Fibroblast of skin of scalp (primary cell): ENCODE measurements at places on chromosomes 2 and 18.
A peak's percentile ranks its signal among the peaks of the same experiment; 100 is the strongest.

DNA sequence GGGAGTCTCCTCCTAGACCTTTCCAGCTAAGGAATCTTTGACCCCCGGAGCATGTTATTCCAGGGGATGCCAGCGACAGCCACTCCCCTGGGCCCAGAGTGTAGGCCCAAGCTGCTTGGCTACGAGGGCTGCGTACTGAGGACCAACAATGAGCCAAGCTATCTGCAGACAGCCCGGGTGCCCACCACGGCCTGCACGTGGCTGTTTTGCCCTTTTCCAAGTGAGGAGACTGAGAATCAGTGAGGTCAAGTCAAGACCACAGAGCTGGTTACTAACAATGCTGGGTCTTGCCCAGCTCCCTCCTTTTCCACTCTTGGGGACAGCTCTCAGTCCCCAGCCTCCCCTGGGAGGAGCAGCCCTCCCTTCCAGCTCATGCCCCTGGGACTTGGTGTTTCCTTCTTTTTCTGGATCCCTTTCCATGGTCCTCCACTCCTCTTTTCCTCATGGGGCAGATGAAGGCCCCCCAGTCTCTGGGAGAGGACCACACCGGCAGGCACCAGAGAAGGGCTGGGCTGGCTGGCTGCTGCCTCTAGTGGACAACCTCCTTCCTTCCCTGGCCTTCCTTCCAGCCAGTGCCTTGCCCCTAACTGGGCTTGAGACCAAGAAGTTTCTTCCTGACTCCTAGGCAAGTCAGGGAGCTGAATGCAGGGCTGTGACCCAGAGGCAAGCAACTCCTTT, 550 bp upstream of the MALL start:
- DNase-seq = peak; percentile 48

DNA sequence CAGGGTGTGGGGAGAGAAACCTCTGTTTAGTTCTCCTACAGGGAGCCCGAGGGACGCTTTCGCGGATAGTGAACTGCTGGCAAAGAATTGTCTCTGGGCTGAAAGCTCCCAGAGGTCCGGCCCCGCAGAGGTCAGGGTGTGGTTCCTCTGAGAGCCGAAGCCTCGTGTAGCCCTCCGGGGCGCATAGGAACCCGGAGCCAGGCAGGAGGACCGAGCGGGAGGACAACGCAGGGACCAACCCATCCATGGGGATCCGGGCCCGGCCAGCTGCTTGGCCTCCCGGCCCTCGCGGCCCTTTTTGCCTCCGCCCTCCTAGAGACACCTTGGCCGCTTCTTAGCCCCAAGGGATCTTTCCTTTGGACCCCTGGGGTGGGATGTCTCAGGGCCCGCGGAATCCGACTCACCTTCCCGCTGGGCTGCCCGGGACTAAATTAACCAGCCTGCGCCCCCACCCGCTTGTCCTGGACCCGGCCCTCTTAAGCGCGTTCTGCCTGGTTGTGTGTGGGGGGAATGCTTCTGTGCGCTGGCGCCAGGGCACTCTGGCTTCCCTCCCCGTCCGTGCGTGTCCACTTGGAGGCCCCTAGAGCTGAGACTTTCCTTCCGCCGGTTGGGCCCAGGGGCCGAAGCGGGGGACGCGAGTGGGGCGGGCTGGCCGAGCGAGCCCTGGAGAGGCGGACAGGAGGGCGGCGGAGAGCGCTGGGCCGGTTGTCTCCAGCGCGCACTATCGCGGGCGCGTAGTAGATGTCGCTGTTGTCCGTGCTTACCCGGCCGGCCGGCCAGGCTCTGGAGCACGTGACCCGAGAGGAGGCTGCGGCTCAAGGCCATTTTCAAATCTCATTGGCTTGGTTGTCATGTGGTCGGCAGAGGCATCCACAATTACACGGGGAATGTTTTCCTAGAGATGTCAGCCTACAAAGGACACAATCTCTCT, at the start of gene HOXD10:
HOXD10 (plus strand) TSS at position 896 of the 931 bp plus-strand sequence. CDS start 56 bp downstream, outside the sequence.
- DNase-seq = peak; percentile 79

- no peak for DNase-seq
Observed at GRCh38 chr18:13237641-13238040, 19.1 kb downstream of the LDLRAD4 start.

DNA sequence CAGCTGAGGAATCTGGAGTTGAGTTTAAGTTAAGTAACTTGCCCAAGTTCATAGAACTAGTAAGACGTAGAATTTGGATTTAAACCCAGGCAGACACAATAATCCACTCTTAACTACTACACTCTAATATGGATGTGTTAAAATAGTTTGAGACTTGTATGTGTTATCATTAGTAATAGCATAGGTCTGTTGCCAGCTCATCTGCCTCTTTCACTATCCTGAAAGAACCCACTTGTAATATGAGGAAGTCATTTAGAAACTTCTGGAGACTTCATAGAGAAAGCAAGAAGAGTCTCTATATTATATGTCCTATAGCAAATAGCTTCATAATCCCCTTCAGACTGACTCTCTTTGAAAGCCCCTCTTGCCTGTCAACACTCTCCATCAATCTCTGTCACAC, 43.0 kb upstream of the ACADL start:
- no peak for DNase-seq
